ENCODE measurements at places on chromosomes 5 and 9. TPM values are rescaled to one million over a fixed set of nuclear protein-coding genes. Genes with fewer than 3 reads are reported as not detected.

PAEP gene
- total RNA-seq, result not detected

- no peaks in the 10 kb centered on the region for H3K36me3 ChIP-seq
- H3K27ac ChIP-seq, result peak overlapping the region; percentile 89
- H3K4me1 ChIP-seq, result peaks cover 69% of the 10 kb centered on the region
- H3K27me3 ChIP-seq, result no peaks in the 10 kb centered on the region
- no peak for DNase-seq
Measured at GRCh38 chr9:127562841-127563401, 49.2 kb upstream of the STXBP1 start.

ZMYND19 gene
- 72.6 TPM for total RNA-seq

KIAA1191 gene
- total RNA-seq, result 112 TPM

TOR2A gene
- 25.7 TPM for total RNA-seq

STK32A gene
- 0.61 TPM for total RNA-seq

- no peak overlapping the region for H3K4me3 ChIP-seq
- H3K27ac ChIP-seq, result no peak overlapping the region
- no peaks in the 10 kb centered on the region for H3K27me3 ChIP-seq
- H3K4me1 ChIP-seq, result peaks cover 45% of the 10 kb centered on the region
- DNase-seq, result no peak
- H3K36me3 ChIP-seq, result no peaks in the 10 kb centered on the region
Measured at GRCh38 chr5:78543292-78543691, 105.3 kb downstream of the LHFPL2 start.

HAND1 gene
- not detected for total RNA-seq

GRCh38 chr5:81506378-81506777 lies 112.4 kb upstream of the ACOT12 start:
- H3K36me3 ChIP-seq, result peaks cover 21% of the 10 kb centered on the region
- DNase-seq, result no peak

SLC46A2 gene
- not detected for total RNA-seq

SLC34A3 gene
- not detected for total RNA-seq

GCNT4 gene
- 0.56 TPM for total RNA-seq

GRCh38 chr5:158198636-158199035 lies 339.7 kb upstream of the CLINT1 start:
- no peak for DNase-seq
- no peak overlapping the region for H3K27ac ChIP-seq
- peaks cover 26% of the 10 kb centered on the region for H3K4me1 ChIP-seq
- no peaks in the 10 kb centered on the region for H3K36me3 ChIP-seq

DNA sequence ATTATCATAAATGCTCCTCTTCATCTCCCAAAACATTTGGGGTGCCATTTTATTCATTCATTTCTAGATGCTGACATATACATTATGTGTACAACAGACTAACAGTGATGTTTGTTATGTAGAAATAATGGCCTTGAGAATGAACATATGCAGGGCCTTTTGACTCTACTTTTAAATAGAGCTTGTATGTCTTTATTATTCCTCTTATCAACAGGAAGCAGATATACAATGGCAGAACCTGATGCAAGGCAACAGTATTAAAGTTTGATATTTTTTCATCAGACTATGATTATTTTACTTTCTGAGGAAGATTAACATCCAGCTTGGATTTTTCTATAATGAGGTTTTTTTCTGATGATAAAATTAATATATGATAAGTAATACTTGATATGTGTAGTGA lies 44.1 kb downstream of the SNX18 start:
- DNase-seq, result no peak
- no peak overlapping the region for H3K27ac ChIP-seq

GRCh38 chr5:15943487-15943886 lies 236.1 kb downstream of the MARCHF11 start:
- H3K4me3 ChIP-seq, result no peak overlapping the region
- no peak overlapping the region for H3K27ac ChIP-seq
- DNase-seq, result no peak
- H3K27me3 ChIP-seq, result no peaks in the 10 kb centered on the region
- H3K36me3 ChIP-seq, result peaks cover 26% of the 10 kb centered on the region

RASEF gene
- total RNA-seq, result not detected

- no peaks in the 10 kb centered on the region for H3K27me3 ChIP-seq
- no peaks in the 10 kb centered on the region for H3K4me1 ChIP-seq
- no peaks in the 10 kb centered on the region for H3K36me3 ChIP-seq
- H3K27ac ChIP-seq, result no peak overlapping the region
- DNase-seq, result no peak
Measured at GRCh38 chr9:24488896-24489295, 56.8 kb downstream of the IZUMO3 start.

- H3K27me3 ChIP-seq, result no peaks in the 10 kb centered on the region
- peaks cover under 1% of the 10 kb centered on the region for H3K4me1 ChIP-seq
- no peak overlapping the region for H3K4me3 ChIP-seq
- peak overlapping the region; percentile 43 for H3K27ac ChIP-seq
- DNase-seq, result no peak
- H3K36me3 ChIP-seq, result no peaks in the 10 kb centered on the region
Measured at GRCh38 chr9:135275571-135276289, 188.3 kb downstream of the OLFM1 start.

SHROOM1 gene
- total RNA-seq, result 6.5 TPM

DNA sequence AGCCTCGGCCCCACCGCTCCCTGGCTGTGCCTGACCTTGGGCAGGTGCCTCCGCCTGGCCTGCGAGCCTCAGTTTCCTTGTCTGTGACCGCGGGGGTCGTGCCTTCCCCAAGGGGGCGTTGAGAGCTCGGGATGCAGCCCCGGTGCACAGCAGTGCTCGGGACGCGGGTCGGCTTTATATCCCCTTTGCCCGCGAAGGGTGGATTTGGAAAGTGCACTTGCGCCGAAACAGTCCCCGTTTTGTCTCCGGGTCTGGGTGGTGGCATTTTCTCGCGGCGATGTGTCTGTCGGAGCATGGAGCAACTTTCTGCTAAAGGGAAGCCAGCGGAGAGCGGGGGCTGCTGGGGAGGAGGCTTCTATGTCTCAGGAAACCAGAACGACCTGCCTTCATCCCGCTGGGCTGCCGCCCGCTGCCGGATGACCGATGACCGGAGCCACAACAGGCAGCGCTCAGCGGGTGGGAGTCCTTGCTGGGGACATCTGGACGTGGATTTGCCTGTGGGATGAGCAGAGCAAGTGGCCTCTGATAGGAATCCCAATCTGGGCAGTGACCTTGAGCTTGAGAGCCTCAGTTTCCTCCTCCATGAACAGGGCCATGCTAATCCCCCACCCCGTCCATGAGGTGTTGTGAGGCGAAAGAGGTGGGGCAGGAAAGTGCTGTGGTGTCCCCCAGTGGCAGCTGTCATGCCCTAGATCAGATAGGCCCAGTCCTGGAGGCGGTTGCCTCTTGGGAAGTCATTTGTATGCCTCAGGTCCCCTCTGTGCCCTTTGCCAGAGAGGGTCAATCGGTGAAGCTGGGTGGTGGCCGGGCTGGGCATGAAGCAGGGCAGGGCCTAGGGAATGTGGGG lies 651 bp downstream of the HRH2 start:
- no peaks in the 10 kb centered on the region for H3K36me3 ChIP-seq
- peak overlapping the region; percentile 93 for H3K4me3 ChIP-seq
- H3K27ac ChIP-seq, result peak overlapping the region; percentile 75

ASS1 gene
- total RNA-seq, result 4.0 TPM
